ENCODE measurements at places on chromosomes 6 and 20.

GRCh38 chr6:31728767-31729514 lies at the start of gene DDAH2:
Gene DDAH2, minus strand, starts transcription at chr6:31729299. Its CDS starts 138 bp downstream, at chr6:31729161.
- no peak for DNase-seq

DNA sequence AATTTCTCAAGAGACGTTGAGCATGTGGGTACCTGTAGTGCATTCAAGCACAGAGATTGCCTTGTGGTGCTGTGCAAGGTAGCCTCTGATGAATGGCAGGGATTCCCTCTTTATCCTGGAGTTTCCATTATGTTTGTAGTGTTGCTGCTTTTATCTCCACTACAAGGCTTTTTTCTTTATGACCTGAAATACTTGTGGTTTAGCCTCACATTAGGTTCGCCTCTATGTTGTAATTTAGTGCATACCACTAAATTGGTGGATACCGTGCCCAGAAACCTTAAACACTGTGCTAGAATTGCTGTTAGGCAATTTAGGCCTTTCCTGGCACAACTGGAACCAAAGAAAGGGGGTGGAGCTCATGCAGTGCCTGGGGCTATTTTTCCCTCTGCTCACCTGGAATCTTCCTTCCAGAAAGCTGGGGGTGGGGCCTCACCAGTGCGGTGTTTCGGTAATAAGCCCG lies 76.8 kb downstream of the NCOA7 start:
- no peak for DNase-seq

DNA sequence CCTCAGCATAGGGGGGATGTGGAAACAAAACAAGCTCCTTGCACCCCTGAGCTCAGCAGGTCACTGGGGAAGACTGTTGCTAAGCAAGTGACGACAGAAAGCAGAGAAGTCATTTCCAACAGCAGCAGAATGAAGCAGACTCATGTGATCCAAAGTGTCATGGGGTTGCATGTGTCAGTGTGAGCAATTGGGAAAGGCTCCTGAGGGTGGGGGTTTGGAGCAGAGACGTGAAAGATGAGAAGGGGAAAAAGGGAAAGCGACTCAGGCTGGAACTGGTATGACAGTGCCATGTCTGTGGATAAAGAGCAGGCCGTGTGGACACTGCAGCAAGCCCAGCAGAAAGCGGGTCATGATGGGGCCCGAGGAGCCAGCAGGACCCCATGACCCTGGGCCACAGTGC lies 363.9 kb downstream of the PREX1 start:
- DNase-seq: no peak

DNA sequence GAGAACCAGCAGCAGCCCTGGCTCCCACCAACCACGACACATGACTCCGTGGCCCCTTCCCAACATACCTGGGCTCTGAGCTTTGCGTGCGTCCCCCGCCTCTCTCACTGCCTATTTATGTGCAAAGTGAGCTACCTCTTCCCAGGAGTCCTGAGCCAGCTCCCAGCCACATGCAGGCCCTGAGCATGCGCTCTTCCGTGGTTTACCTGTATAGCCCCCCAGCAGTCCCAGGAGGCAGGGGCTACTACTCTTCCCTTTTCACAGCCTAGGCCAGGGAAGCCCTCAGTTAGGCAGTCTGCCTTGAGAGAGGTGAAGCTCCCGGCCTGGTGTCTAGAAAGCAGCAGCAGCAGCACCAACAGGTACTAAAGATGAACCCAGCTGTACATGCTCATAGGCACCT lies 114.8 kb upstream of the CDYL start:
- DNase-seq: no peak

- DNase-seq: peak; percentile 90
These were observed 814.8 kb downstream of the MAFB start for GRCh38 chr20:39874049-39874893.

DNA sequence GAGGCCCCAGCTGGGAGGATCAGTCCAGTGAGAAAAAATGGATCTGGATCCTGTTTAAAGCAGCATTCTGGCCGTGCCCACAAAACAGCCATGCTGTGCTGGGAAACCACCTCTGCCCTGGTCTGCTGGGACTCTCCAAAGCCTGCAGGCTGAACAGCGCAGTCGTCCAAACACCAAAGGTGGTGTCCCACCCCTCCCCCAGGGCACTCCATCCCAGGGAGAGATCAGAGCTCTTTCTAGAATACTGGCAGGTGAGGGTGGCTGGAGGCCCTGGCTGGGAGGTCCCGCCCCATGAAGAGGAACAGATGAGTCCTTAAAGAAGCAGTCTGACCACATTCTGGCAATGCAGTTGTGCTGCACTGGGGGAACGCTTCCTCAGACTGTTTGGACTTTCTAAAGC lies 84.6 kb downstream of the MRAP2 start:
- no peak for DNase-seq

GRCh38 chr6:8492536-8493133 lies 57.3 kb upstream of the SLC35B3 start:
- DNase-seq: no peak

- no peak for DNase-seq
These were observed 104.2 kb upstream of the THEMIS start for GRCh38 chr6:128005009-128005408.

DNA sequence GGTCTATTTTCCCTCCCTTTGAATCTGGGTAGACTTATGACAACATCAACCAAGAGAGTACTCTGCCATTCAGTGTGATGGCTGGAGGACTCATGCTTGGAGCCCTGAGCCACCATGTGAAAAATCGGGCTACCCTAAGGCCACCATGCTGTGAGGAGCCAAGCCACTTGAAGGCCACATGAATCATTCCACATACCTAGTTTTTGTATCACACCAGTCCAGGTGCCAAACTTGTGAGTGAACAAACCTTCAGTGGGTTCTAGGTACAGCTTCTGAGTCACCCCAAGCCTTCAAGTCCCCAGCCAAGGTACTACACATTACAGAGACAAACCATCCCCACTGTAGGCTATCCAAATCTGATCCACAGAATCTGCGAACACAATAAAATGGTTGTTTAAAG lies 37.4 kb upstream of the E2F3 start:
- no peak for DNase-seq

- DNase-seq: no peak
These were observed 12.0 kb downstream of the AGPAT4 start for GRCh38 chr6:161261816-161262215.

DNA sequence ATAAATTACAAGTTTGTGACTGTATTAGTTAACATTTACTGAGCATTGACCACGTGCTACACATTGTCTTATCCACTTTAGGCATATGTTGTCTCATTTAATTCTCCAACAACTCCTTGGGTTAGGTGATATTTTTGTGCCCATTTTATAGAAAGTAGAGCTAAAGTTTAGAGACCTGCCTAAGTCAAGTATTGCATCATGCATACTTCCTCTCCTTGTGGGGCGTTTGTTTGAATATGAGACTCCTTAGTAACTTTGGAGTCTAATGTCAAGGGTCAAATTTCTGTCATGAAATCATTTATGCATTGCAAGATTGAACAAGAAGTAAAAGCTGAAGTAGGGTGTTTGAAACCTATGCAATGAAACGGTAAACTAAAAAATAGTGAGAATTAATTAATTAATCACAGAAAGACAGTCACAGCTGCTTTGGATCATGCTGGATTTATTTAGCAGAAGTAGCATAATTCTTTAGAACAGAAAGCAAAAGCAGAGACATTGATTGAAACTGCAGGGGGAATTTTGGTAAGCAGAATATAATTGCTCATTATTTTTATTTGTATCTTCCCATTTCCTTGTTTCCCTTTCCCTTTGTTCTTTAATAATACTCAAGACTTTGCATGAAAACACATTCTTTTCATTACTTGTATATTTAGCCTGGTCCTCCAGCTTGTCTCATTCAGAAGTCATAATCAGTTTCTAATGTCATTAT lies 1374.4 kb upstream of the GJE1 start:
- no peak for DNase-seq

DNA sequence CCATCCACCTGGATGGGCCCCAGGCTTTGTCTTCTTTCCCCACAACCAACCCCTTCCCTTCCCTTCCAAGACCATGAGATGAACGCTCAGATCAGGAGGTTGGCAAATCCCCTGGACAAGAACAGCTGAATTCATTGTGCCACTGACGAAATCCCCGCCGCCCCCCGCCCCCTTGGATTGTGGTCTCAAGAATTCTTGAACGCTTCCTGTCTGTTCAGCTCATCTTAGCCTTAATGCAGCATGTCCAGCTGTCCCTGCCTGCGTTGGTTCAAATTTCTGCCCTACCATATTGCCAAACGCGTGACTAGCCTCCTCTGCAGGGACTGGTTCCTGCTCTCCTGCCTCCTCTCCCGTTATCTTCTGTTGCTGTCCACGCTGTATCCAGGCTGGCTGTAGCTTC lies 133.2 kb downstream of the CDH4 start:
- DNase-seq: no peak

DNA sequence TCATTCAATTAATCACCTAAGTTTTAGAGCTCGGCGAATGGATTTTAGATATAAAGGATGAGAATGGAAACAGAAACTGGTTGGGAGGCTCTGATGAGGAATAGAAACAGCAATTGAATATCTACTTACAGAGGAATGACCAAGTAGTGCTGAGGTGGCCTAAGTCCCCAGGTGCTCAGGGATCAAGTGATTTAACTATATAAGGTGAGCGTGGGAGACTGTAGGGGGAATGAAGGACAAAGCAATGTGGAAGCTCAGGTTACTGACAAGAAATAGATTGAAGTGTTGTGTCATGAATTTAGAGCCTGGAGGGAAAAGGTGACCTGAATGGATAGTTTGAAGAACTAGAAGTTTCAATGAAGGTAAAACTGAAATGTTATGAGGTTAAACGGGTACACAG lies 495.4 kb upstream of the SOX4 start:
- DNase-seq: no peak

DNA sequence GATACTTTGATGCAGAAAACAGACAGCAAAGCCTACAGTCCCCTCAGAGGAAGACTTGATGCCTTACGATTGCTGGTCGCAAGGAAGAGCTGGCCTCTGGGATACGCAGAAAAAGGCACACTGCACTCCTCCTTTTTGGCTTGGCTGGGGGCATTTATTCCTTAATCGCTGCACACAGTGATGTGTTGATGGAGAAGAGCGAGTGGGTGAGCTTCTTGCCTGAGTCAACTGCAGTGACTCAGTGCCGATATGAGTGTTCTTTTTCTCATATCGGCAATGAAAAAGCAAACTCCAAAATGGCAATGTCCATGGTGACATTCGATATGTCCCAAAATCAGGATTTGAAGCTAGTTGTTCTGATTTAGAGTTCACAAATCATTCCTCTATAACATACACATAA lies 794.8 kb downstream of the HACE1 start:
- DNase-seq: no peak

- DNase-seq: no peak
These were observed 14.4 kb downstream of the DUSP22 start for GRCh38 chr6:306641-307061.

GRCh38 chr20:62535964-62536363 lies 60.2 kb upstream of the GATA5 start:
- DNase-seq: no peak

DNA sequence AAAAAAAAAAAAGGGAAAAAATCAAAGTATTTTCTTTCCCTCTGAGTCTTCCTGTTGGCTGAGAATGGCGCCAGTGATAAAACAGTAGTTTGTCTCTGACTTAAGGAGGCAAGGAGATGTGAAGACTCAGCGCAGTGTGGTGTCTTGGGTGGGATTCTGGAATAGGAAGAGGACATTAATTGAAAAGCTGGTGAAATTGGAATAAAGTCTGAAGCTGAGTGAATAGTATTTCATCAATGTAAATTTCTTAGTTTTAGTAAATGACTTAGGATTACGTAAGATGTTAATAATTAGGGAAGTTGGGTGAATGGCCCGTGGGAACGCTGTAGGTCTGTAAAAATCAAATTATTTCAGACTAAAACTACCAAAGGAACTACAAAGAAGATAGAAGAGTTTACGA lies 122.8 kb upstream of the ZNF217 start:
- no peak for DNase-seq

DNA sequence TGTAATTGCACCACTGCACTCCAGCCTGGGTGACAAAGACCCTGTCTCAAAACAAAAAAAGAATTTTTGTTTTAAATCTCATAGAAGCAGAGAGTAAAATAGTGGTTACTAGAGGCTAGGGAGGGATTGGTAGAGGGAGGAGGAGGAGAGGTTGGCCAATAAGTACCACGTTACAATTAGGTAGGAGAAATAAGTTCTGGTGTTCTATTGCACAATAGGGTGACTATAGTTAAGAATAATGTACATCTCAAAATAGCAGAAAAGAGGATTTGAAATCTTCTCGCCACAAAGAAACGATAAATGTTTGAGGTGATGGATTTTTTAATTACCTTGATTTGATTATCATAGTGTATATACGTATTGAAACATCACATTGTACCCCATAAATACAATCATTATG lies 27.1 kb upstream of the TOP1 start:
- no peak for DNase-seq

DNA sequence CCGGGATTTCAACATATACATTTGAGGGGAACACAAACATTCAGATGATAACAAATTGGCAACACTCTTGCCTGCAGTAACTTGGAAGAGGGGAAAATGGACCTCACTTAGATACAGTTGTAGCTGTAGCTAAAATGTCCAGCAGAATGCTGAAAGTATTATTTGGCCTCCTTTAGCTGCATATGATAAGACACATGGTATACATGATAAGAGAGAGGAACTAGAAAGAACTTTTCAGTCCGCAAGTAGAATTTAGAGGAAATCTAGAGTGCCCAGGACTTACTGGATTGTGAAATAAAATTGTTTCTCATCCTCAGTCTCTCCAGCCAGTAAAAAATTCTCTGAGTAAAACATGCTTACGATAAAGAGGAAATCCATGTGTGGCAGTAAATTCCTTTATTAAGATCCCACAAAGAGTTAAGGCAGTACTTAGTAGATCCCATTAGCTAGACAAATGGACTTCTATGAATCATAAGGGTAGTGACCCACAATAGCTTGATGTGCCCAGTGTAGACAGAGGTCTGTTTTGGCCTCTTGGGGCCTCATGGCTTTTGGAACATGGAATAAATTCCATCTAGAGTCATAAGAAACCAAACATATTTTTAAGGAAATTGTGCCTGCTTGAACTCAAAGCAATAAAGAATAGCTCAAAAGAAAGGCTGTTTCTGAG lies 87.9 kb upstream of the RBM24 start:
- no peak for DNase-seq

DNA sequence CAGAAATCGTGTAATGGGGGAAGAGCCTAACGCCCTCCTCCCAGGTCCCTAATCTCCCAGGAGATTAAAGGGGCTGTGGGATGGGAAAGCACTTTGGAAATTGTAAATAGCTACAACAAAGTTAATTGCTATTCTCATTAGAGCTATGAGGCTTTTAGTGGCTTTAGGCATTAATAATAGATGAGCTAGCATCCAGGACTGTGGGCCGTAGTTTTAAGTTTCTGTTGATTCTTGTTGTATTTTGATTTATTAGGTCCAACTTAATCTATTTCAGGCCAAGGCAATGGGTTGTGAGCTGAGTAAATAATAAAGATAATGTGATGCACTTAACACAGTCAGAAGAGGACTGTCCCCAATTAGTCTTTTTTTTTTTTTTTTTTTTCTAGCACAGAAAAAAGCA lies 67.7 kb downstream of the ANKRD6 start:
- DNase-seq: no peak

- no peak for DNase-seq
These were observed 108.6 kb downstream of the ATP9A start for GRCh38 chr20:51659491-51660050.

DNA sequence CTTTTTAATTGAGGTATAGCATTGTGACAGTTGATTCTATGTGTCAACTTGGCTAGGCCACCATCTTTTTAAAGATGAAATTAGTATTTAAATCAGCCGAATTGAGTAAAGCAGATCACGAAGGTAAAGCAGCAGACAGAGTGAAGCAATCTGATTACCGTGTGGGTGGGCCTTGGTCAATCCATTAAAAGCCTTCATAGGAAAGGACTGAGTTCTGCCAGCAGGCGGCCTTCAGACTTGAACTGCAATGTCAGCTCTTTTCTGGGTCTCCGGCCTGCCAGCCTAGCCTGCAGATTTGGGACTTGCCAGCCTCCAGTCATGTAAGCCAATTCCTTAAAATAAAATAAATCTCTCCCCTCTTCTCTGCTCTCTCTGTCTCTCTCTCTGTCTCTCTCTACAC lies 22.4 kb upstream of the TGM2 start:
- DNase-seq: no peak

Measured in testis (tissue), 5 donors.